Stomach (tissue), 19 donors: ENCODE measurements at places on chromosomes 11 and 22. TPM values are rescaled to one million over a fixed set of nuclear protein-coding genes. Genes with fewer than 3 reads are reported as not detected.

- no peak for DNase-seq
These were observed 258.9 kb downstream of the BRD1 start for GRCh38 chr22:49568751-49569285.

GRCh38 chr11:35114906-35115687 lies 23.9 kb upstream of the CD44 start:
- DNase-seq, result no peak

DNA sequence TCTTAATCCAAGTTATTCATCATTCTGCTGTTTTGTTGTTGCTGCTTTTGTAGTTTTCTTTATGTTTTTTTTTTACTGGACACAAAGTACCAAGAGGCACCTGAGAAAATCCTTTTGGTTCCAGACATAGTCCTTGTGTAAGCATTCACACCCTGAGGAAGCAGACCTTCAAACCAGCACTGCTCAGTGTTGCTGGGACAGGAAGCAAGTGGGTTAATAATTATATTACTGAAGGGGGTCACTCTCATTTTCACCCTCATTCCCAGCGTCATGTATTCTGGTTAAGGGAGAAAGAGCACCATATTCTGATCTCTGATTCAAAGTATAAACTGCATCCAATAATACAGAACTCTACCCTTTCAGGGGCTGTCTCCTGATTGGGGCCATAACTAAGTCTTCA lies 5.9 kb upstream of the ALKBH3 start:
- DNase-seq, result no peak

The TMPRSS6 gene
- not detected for total RNA-seq

- no peak for DNase-seq
These were observed 325.7 kb upstream of the C11orf87 start for GRCh38 chr11:109096266-109096665.

The GGTLC3 gene
- not detected for total RNA-seq

The TRIM6 gene
- total RNA-seq, result not detected

DNA sequence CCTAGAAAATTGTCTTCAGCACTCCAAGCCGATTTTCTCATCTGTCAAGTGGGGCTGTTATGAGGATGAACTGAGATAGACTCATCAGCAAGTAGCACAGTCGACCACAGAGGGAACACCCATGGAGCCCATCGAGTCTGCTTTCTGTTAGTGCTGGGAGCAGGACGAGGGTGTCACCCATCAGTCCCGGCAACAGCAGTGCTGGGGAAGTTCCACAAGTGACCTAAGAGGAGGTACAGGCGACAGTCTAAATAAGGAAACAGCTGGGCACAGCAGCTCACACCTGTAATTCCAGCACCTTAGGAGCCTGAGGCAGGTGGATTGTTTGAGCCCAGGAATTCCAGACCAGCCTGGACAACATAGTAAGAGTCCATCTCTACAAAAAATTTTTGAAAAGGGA lies 9.7 kb downstream of the RTL6 start:
- DNase-seq, result no peak
